Osteocyte (in vitro differentiated cells): ENCODE measurements at places on chromosomes 2 and 18. TPM values are rescaled to one million over a fixed set of nuclear protein-coding genes. Genes with fewer than 3 reads are reported as not detected.

DNA sequence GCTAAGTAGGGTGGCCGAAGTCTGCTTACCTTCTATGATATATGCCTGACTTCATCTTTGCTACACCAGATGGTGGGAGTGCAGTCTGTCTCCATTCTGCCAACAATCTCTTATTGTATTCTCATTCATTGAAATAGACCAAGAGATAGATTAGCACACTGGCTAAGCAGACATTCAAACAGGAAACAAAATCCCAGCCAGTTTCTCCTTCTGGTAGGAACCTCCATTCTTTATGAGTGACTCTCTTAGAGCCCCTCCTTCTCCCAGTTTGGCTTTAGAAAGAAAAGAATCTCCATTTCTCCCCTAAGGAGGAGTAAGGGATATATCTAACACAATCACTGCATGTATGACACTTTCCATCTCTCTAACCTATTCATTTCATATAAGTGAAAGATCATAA, 118.9 kb upstream of the COL5A2 start:
- no peak for DNase-seq

GRCh38 chr18:54147439-54147838, 77.0 kb downstream of the MBD2 start:
- no peak for DNase-seq

GRCh38 chr2:39283561-39283960, 39.8 kb upstream of the CDKL4 start:
- DNase-seq: no peak

- DNase-seq: peak; percentile 86
Observed at GRCh38 chr2:68251855-68252399, 405 bp downstream of the PPP3R1 start.

GRCh38 chr2:148802448-148803220, 72.4 kb upstream of the KIF5C start:
- no peak for DNase-seq

GRCh38 chr2:175823002-175823706, 178.9 kb downstream of the LNPK start:
- DNase-seq: no peak

GATA6 gene
- 1.9 and 2.4 TPM in 2 replicates for total RNA-seq

- DNase-seq: no peak
Observed at GRCh38 chr2:197982565-197982964, 178.2 kb downstream of the PLCL1 start.

GRCh38 chr18:28152354-28152753, 24.6 kb downstream of the CDH2 start:
- DNase-seq: no peak

- DNase-seq: peak; percentile 84
Observed at GRCh38 chr2:162840598-162841246, 2.2 kb upstream of the KCNH7 start.
